GM19239 (cell line): ENCODE measurements at places on chromosomes 1 and 21.

GRCh38 chr1:1223321-1223720 is 8.5 kb downstream of the SDF4 start:
- DNase-seq: no peak

DNA sequence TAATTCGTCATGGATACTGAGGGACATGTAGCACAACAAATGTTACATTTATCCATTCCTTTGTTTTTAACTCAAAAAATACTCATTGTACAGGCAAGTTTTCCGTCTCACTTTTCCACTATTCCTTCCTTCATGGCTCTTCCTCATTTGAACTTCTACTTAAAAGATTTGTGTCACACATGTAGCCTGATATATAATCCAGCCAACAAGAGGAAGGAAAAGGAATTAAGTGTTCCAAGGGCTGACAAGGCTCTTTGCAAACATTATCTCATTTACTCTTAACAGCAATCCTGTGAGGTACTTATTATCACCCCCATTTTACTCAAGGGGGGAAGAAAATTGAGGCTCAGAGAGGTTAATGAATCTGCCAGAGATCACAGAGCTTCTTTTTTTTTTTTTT is 22.9 kb downstream of the CD244 start:
- DNase-seq: no peak

- no peak for DNase-seq
Measured at GRCh38 chr1:156959925-156960324, 39.5 kb downstream of the LRRC71 start.

DNA sequence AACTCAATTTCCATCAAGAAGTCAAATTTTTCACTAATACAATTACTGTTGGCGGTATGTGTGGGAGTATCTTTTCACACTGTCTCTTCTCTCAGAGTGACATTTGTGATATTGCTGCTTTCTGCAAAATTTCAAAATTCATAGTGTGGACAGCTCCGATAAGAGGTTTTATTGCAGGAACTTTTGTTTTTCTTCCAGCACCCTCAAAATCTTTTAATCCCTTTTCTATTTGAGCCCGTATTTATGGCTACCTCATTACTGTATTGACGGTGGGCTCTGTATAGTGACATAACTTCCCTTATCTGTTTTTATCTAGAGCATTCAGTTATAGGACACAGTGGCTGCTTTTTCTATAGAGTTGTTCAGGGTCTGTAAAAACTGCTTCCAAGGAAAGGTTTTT is 794.4 kb upstream of the TMPRSS15 start:
- DNase-seq: no peak

GRCh38 chr1:175888996-175889395 is 145.6 kb upstream of the TNR start:
- no peak for DNase-seq

DNA sequence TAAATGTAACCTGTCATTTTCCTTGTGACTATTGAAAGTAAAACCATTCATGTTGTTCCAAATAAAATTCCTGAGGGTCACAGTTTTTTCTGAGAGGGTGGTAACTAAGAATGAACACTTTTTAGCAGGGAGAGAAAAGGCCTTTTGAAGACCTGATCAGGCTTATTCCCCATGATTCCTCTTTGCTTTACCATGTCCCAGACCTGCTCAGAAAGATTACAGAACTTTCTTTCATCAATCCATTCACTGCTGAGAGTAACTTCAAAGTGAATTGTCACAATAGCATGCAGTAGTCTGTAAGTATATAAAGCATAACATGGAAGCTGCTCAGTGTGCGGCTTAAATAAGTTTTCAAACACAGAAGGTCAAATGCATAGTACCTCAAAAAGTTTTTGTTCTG is 201.5 kb upstream of the COL11A1 start:
- no peak for DNase-seq

GRCh38 chr1:213686983-213687382 is 300.8 kb upstream of the PROX1 start:
- DNase-seq: no peak

GRCh38 chr1:232260861-232261260 is 369.1 kb downstream of the SIPA1L2 start:
- DNase-seq: no peak

DNA sequence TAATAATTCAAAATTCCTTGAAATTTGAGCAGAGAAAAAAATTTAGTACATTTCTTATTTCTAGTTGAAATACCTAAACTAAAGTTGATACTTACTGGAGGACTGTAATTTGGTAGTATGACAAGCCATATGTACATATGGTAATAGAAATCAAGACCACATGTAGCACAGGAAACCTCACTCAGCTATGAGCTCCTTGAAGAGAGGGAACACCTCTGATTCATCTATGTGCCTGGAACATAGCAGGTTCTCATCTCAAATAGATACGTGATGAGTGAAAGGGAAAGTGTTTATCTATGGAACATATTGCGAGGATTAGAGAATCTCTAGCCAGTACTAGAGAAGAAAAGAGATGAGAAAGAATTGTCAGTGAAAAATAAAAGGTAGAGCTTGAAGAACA is 47.9 kb upstream of the GNG4 start:
- no peak for DNase-seq

DNA sequence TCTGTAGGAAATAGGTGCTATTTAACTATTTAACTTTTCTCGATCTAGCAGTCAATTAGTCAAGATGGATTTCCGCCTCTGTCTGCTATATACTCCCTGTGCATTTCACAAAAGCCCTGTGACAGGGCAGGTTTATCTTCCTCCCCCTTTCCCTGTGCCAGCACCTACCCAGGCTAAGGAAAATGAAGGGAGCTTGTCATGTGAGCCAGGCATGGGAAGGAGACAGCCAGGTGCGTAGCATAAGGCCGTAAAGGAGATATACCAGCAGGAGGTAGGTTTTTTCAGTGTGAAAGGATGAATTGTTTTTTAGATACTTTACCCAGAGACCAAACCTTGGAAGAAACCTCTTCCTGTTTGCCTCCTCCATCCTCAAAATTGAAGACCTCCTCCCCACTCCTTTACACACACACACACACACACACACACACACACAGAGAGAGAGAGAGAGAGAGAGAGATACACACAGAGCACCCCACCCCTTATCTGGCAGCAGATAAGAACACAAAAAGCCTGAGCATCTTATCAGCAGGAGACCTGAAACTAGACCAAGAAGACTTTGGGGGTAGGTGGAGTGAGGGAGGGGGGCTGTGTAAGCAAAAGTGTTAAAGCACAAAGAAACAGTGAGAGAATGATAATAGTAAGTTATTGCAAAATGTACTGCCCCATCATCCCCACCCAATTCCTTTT is 12.0 kb upstream of the TARBP1 start:
- no peak for DNase-seq

- DNase-seq: no peak
Measured at GRCh38 chr1:27518808-27519207, 28.8 kb upstream of the WASF2 start.

- no peak for DNase-seq
Measured at GRCh38 chr1:49171941-49172593, 395.4 kb upstream of the BEND5 start.

DNA sequence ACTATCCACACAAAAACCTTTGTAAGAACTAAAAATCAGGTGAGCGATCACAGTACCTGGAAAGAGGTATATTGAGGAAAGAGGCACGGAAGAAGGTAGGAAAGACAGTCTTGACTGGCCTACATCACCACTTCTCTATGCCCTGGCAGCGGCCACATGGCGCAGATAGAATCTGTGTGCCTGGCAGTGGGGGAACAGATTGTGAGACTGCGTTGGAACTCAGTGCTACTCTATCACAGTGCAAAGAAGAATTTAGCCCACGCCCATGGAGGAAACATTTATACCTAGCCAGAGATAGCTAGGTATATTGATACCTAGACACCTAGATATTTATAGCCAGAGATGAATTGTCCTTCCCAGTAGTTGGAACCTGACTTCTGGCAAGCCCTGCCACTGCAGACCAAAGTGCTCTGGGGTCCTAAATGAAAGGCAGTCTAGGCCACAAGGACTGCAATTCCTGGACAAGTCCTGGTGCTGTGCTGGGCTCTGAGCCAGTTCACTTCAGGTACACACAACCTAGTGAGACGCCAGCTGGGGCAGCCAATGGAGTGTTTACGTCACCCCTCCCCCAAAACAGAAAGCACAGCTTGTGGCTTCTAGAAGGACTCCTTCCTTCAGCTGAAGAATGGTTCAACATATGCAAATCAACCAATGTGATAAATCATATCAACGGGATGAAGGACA is 51.9 kb downstream of the DHX9 start:
- no peak for DNase-seq

GRCh38 chr1:68673771-68674170 is 176.9 kb upstream of the DEPDC1 start:
- no peak for DNase-seq

- DNase-seq: no peak
Measured at GRCh38 chr1:51268634-51269033, 32.6 kb downstream of the RNF11 start.

- DNase-seq: no peak
Measured at GRCh38 chr1:160560806-160561205, 18.5 kb downstream of the CD84 start.

GRCh38 chr1:236027104-236027503 is 37.8 kb downstream of the NID1 start:
- DNase-seq: no peak

GRCh38 chr1:61344696-61345095 is 262.3 kb downstream of the NFIA start:
- no peak for DNase-seq

- DNase-seq: no peak
Measured at GRCh38 chr1:186298851-186299250, 76.2 kb downstream of the TPR start.

- no peak for DNase-seq
Measured at GRCh38 chr1:172966844-172967540, 83.7 kb downstream of the TNFSF18 start.

- no peak for DNase-seq
Measured at GRCh38 chr1:43074244-43074643, 97.8 kb downstream of the EBNA1BP2 start.

- no peak for DNase-seq
Measured at GRCh38 chr1:219880765-219881457, 47.4 kb downstream of the SLC30A10 start.

DNA sequence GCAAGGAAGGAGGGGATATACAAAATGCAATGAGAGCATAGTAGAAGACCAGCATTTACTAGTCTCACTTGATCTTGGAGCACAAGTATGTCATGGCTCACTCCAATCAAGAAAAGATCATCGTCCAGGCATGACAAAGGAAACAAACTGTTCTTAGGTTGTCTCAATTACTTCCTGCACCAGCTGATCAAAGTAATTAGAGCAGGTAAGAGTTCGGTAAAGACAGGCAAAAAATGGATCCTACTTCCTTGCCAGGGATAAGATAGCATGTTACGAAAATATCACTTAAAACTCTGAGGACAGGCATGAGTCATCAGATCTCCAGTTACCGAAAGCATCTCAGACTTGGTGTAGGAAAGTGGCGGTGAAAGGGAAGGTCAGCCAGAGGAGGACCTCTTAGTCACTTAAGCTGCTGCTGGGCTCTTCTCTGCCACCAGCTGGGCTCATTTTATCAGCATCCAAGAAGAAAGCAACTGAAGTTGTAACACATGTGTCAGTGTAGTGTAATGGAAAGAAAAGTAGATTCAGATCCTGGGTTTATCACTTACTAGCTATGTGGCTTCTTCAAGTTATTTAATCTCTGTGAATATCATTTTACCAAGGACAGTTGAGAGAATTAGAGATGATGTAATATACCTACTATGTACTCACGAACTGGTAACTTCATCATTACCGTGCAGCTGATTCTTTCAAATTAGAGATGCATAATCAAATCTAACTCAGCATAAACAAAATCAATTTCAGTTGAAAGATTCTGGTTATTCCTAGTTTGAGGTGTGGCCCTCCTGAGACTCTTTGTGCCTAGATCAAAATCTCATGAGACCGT is 46.8 kb downstream of the XCL1 start:
- no peak for DNase-seq

- no peak for DNase-seq
Measured at GRCh38 chr1:20466273-20466672, 19.7 kb downstream of the CAMK2N1 start.

- DNase-seq: no peak
Measured at GRCh38 chr1:24935615-24936484, 5.8 kb upstream of the RUNX3 start.
